IMR-90 (cell line): ENCODE measurements at places on chromosomes 11 and 22. TPM values are rescaled to one million over a fixed set of nuclear protein-coding genes. Genes with fewer than 3 reads are reported as not detected.
A peak's percentile ranks its signal among the peaks of the same experiment; 100 is the strongest.

The SLC22A12 gene
- not detected in 2 replicates for total RNA-seq

The OR8J1 gene
- total RNA-seq = not detected in 2 replicates

The RPS19BP1 gene
- 33.0 and 33.6 TPM in 2 replicates for total RNA-seq

DNA sequence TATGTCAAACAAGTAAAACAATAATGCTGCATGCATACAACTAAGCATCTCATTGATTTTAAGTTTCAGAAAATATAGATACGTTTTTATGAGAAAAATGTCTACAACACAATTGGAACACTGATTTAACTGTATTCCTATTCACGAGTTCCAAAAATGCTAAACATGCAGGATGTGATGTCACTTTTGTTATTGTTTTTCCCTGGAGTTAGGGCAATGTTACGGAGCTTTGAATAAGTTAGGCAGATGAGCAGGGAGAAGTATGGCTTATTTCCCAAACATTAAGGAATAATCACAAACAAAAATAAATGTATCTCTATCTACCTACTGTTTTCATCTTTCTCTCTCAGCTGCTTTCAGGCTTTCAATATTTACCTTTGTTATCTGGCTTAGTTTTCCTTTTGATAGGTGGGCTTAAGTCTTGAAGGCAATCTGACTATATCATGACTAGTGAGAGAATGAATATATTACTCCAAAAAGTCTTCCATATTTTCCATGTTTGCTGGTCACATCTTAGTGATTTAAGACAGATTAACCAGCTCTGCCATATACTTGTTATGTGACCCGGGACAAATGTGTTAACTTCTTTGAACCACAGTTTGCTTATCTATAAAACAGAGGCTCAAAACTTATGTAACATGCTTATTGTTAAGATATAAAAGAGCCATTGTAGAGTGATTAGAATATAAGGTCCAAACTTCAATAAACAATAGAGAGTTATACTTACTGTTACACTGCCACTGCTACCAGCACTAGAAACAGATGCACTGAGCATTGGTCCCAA lies 854.4 kb upstream of the CCDC90B start:
- no peak overlapping the region for H3K4me3 ChIP-seq
- no peak overlapping the region for H3K27ac ChIP-seq
- no peak for DNase-seq
- H3K4me1 ChIP-seq = no peaks in the 10 kb centered on the region
- no peaks in the 10 kb centered on the region for H3K27me3 ChIP-seq

DNA sequence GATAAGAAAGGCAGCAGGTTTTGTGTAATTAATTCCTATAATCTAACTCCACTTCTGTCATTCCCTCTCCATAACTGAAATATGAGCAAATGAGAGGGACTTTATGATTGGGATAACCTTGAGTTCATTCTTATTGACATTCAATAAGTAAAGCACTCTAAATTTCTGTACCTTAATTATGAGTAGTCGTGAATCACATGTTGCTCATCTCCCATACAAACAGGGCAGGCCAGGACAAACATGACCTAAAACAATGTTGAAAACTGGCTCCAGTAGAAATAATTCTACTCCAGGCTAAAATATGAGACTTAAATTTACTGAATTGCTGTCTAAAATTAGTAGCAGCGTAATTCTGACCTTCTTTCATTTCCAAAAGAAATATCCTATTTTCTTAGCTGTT lies 505.4 kb downstream of the NELL1 start:
- H3K4me1 ChIP-seq = no peaks in the 10 kb centered on the region
- no peak overlapping the region for H3K27ac ChIP-seq
- no peak overlapping the region for H3K4me3 ChIP-seq

- peak overlapping the region; percentile 98 for H3K27ac ChIP-seq
- H3K36me3 ChIP-seq = no peaks in the 10 kb centered on the region; the same call in 1 of the 2 replicates
- peaks cover 42% of the 10 kb centered on the region for H3K4me1 ChIP-seq
- no peak overlapping the region for H3K4me3 ChIP-seq
- H3K27me3 ChIP-seq = no peaks in the 10 kb centered on the region
Measured at GRCh38 chr11:846496-847098, 3.9 kb downstream of the TSPAN4 start.

GRCh38 chr22:43014316-43014868 lies 557 bp downstream of the PACSIN2 start:
- H3K4me1 ChIP-seq = peaks cover 9% of the 10 kb centered on the region
- H3K4me3 ChIP-seq = peak overlapping the region; percentile 97
- peak overlapping the region; percentile 48 for H3K27ac ChIP-seq
- H3K27me3 ChIP-seq = no peaks in the 10 kb centered on the region

- DNase-seq = no peak
- no peak overlapping the region for H3K27ac ChIP-seq
- H3K36me3 ChIP-seq = no peaks in the 10 kb centered on the region
- peaks cover 4% of the 10 kb centered on the region for H3K4me1 ChIP-seq
- H3K4me3 ChIP-seq = no peak overlapping the region
Measured at GRCh38 chr11:34169686-34170085, 64.3 kb downstream of the NAT10 start.

- no peaks in the 10 kb centered on the region for H3K27me3 ChIP-seq
- H3K4me1 ChIP-seq = no peaks in the 10 kb centered on the region
- H3K36me3 ChIP-seq = no peaks in the 10 kb centered on the region
- no peak overlapping the region for H3K4me3 ChIP-seq
Measured at GRCh38 chr11:87295237-87295636, 257.5 kb downstream of the TMEM135 start.

GRCh38 chr22:22818861-22819855 lies 68.5 kb upstream of the IGLL5 start:
- no peaks in the 10 kb centered on the region for H3K36me3 ChIP-seq
- H3K4me3 ChIP-seq = no peak overlapping the region
- DNase-seq = no peak
- no peaks in the 10 kb centered on the region for H3K4me1 ChIP-seq
- peaks cover 4% of the 10 kb centered on the region; the same call in 1 of the 2 replicates for H3K27me3 ChIP-seq
